ENCODE measurements at places on chromosomes 1 and 21.

DNA sequence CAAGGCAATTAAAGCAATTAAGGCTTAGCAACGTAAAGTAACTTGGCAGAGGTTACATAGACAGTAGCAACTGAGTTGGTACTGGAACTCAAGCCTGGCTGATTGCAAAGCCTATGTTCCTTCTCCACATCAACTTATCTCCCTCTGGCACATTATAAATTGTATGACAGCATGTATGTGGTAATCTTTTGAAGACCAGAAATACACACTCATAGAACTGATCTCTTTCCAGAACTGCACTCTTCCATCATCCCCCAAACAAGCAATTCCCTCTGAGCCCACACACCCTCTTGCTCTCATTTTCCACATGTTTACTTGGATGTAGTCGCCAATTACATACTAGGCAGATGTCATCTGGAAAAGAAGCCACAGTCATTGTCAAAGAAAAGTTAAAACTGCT lies 502.2 kb downstream of the PLPP3 start:
- DNase-seq, result no peak

- no peak for DNase-seq
These were observed 16.3 kb downstream of the IER5 start for GRCh38 chr1:181104790-181105133.

- no peak for DNase-seq
These were observed 11.9 kb downstream of the TRIM11 start for GRCh38 chr1:228394571-228395394.

DNA sequence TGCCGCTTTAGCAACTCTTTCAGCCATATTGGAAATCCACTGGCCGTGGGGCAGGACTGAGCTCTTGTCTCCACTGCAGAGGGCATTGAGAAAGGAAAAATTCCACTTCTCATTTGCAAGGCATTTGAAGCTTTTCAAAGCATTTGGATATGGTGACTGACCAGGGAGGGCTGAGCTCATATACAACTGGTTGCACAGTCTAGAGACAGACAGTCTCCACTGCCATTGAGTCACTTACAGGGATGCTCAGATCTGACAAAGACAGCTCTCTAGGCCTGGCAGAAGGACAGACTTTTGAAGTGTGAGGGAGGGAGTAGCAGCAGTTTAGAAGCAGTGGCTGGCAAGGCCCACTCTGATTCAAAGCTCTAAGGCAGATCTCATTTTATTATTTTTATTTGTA lies 24.2 kb downstream of the NCF2 start:
- DNase-seq, result no peak

- DNase-seq, result no peak
These were observed 7.5 kb downstream of the CRYBG2 start for GRCh38 chr1:26346274-26347033.

- no peak for DNase-seq
These were observed 45.2 kb downstream of the GALNT2 start for GRCh38 chr1:230112131-230112701.

- no peak for DNase-seq
These were observed 76.8 kb upstream of the ZNF678 start for GRCh38 chr1:227486559-227486958.

- DNase-seq, result no peak
These were observed 590.1 kb downstream of the LTN1 start for GRCh38 chr21:28402616-28402989.

- DNase-seq, result peak; percentile 97
These were observed 89.7 kb downstream of the BCAR3 start for GRCh38 chr1:93591676-93592550.

DNA sequence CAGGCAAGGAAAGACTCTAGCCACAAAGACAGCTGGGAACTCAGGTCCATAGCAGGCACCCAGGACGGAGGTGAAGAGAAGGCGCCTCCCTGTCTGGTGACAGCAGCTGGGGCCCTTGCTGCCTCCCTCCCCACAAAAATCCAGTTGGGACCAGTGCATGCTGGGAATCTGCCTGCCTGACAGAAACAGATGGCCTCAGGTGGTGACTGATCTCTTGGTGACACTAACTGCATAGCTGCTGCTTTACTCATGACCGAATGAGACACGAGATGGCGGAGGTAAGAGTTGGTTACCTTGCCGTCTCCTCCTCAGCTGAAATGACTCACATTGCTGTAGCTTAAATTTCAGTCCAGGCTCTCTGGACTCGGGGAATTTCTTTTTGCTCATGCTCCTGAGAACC lies 130.3 kb downstream of the FGGY start:
- DNase-seq, result no peak

DNA sequence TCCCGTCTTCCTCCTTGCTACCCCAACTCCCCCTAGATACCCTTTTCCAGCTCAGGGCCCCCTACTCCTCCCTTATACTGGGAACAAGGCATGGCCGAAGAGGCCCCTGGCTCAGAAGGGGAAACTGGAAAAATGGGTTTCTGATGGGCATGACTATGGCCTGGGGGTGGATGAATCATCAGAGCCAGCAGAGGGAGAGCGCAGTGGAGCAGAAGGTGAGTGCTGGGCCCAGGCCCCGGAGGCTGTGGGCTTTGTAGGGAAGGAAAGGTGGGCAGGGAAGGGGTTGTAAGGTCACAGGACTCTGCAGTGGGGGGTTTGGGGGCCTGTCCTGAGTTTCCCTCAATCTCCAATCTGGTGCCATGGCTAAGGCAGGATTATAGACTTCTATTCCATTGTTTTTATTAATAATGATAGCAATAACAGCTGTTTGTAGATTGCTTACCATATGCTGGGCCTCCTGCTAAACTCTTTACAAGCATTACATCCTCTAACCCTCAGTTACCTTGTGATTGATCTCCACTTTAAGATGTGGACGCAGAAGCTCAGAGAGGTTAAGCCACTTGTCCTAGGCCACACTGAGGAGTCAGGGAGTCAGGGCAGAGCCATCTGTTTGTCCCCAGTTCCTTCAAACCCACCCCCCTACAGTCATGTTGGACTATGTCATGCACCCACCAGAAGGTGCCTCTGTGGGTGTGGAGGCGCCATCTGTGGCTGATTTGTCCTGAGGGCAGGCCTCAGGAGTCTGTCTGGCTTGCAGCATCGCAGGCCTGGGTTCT lies 36.2 kb upstream of the ZNF362 start:
- DNase-seq, result no peak

DNA sequence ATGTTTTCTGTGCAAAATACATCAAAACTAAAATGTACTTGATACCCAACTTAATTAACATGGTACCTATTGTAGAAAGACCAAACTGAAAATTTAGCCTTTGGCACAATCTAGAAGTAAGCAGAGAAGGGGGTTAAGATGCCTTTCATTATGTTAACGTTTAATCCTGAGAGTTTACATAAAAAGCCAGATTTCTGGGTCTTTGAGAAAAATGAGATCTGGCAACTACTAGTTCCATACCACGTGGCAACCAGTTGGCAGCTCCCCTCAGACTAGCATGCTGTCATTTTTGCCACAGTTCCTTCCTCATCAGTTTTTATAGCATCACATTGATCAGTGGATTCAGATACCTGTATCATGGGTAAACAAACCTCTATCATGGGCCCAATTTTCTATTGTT lies 1.5 kb downstream of the RO60 start:
- DNase-seq, result no peak

DNA sequence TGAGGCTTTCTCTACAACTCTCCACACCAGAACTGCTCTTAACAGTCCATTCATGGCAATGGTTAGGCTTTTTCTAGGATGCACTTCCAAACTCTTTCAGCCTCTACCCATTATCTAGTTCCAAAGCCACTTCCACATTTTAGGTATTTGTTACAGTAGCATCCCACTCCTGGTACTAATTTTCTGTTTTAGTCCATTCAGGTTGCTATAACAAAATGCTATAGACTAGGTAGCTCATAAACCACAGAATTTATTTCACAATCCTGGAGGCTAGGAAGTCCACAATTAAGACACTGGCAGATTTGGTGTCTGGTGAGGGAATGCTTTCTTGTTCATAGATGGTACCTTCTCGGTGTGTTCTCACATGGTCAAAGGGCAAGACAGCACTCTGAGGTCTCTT lies 17.3 kb upstream of the EPS8L3 start:
- DNase-seq, result no peak

DNA sequence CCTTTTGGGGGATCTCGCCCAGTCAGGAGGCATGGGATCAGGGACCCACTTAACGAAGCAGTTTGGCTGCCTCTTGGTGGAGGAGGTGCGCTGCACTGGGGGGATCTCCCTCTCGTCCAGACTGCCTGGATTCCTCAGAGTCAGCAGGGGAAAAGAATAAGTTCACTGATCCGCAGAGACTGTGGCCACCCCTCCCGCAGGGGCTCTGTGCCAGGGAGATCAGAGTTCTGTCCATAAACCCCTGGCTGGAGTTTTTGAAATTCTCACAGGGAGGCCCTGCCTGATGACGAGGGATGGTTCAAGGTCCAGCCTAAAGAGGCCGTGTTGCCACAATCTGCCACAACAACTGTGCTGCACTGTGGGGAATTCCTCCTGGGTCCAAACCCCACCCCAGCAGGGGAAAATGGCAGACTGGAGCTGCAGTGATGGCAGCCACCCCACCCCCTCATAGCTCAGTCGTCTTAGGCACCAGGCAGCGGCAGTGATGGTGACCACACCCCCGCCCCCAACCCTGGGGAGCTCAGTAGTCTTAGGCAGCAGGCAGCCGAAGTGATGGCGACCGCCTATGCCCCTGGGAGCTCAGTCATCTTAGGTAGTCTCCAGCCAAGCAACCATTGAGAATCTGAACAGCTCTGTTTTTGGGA lies 273.8 kb upstream of the USP25 start:
- no peak for DNase-seq

DNA sequence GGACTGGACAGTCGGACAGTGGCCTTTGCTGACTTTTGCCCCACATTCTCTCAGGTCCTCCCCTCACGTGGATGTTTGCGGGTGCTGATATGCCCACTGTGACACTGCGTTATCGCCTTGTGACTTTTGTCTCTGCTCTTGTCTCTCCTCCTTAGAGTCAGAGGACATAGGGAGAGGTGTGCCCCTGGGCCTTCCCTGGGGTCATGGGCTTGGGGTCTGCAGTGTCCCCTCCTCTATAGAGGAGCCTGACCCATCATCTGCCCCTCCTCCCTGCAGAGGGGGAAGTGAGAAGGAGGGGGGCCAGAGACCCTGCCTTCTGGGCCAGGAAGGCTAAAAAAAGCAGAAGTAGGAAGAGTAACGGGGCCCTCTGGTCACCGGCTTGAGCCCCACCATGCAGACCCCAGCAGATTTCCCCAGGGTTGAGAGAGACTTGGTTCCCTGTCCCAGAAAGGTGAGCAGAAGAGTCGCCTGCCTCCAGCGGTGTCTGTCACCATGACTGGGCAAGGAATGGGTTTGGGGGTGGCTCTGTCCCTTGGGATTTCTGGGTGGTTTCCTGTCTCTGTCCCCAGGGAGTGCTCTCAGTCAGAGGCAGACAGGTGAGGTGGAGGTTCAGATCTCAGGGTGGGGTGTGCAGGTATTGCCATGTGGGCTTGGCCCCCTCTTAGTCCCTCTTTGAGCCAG lies 13.3 kb downstream of the RPS6KA1 start:
- no peak for DNase-seq

GRCh38 chr1:90402893-90403849 lies 313.9 kb downstream of the BARHL2 start:
- no peak for DNase-seq

GRCh38 chr1:116382321-116382720 lies 9.3 kb downstream of the ATP1A1 start:
- no peak for DNase-seq

GRCh38 chr1:192951691-192952460 lies 107.3 kb downstream of the UCHL5 start:
- DNase-seq, result no peak

DNA sequence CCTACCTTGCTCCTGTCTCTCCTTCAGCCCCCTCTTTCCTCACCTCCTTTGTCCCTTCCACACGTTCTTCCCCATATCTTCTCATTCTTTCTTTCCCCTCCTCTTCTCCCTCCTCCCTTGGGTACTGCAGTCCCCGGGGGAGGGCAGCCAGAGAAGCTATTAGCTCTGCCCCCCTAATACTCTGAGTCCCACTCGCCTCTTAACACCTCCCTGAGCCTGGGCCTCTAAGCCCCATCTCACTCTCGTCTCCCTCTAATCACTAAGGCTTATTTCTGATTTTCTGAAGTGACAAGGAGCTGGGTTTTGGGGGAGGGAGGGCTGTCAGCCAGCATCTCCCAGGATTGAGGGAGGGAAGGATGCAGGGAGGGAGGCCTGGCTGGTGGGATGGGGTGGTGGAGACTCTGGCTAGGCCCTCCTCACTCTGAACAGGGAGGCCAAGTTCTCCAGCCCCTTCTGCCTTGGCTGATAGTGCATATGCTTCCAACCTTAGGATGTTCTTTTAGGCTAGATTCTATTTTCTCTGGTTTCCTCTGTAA lies 25.6 kb upstream of the DMBX1 start:
- DNase-seq, result no peak

DNA sequence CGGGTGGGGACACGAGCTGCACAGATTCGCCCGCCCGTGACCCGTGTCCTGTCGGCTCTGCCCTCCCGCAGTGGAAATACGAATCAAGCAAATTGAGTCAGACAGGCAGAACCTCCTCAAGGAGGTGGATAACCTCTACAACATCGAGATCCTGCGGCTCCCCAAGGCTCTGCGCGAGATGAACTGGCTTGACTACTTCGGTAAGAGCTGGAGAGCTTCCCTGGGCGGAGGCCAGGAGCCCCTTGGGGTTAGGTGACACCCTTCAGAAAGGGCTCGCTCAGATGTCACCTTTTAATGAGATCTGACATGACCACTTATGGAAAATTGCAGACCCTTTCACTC lies 489 bp downstream of the CDCA8 start:
- peak; percentile 3 for DNase-seq

DNA sequence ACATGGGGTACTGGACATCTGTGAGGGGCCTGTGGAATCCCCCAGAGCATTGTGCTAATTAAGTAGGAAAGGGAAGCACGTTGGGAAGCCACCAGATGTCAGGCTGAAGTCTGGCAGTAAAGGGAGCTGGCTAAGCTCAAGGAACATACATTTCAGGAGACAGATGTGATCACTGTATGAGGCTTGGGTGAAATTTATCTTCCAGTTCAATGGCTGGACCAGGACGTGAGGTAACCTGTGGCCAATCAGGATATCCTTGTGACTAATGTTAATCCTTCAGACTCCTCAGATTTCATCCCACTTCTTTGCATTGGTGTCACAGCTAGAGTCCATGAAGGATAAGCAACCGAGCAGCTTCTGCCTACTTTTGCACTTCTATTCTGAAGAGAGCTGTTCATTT lies 110.2 kb upstream of the APP start:
- DNase-seq, result no peak

DNA sequence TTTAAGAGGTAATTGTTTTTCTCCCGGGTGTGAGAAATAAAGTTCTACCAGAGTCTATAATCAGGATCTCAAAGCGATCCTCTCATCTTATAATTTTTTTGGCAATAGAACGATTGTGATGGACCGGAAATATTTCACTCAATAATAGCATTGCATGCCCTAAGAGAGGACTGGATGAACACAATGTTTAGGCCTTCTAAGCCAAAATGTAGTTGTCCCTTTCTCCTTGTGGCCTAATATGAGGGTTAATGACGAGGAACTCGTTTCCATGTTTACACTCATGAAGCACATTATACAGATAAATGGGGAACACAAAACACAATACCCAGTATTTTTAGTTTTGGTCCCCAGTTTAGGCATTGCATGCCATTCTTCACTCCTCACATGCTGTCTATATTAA lies 5.9 kb downstream of the TBX15 start:
- no peak for DNase-seq
